ENCODE measurements at places on chromosomes 2 and 18.

- DNase-seq, result no peak
These were observed 323.0 kb downstream of the TXNL1 start for GRCh38 chr18:56315363-56315762.

GRCh38 chr2:96105994-96106715 lies 10.2 kb downstream of the ADRA2B start:
- DNase-seq, result no peak

- DNase-seq, result no peak
These were observed 127.0 kb upstream of the KLHL14 start for GRCh38 chr18:32899819-32900218.

DNA sequence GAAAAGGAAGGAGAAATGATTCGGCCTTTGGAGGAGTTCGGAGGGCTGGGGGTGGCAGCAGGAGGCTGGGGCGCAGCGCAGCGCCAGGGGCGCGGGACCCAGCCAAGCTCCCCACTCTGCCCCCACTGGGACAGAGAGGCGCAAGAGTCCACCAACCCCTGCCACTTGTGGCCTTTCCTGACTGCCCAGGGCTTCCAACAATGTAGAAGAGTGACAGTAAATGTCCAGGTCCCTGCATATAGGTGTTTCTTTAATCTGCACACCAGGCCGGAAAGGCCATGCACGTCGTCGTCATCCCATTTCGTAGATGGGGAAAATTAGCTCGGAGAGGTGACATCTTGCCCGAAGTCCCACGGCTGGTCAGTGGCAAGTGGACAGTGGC lies 96.6 kb downstream of the INHBB start:
- no peak for DNase-seq

- no peak for DNase-seq
These were observed 155.9 kb upstream of the RASGRP3 start for GRCh38 chr2:33320573-33320972.

DNA sequence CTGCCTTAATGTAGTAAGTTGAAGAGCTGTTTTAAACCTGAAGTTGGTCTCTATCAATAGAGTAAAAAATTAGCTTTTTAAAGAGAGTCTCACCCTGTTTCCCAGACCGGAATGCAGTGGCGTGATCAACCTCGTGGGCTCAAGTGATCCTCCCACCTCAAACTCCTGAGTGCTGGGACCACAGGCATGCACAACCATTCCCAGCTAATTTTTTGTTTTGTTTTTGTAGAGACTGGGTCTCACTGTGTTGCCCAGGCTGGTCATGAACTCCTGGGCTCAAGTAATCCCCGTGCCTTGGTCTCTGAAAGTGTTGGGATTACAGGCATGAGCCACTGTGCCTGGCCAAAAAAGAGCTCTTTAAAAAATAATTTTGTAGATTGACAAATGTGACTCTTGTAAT lies 40.3 kb downstream of the CRIM1 start:
- DNase-seq, result no peak

DNA sequence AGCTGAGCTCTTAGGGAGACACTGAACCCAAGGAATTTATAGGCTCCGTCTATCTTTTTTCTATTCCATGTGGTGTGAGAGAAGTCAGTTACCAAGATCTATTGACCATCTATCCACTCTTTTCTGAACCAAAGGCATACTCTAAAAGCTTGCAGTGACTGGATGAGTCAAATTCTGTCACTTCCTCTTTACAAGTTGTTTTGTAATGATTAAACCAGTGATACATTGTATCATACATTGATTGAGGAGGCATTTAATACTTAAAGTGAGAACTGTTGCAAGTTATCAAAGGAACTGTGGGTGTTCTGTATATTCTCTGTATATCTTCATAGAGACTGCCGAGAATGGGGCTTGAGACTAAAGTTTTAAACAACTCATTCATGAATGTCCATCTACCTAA lies 188.8 kb downstream of the CAMKMT start:
- DNase-seq, result no peak

DNA sequence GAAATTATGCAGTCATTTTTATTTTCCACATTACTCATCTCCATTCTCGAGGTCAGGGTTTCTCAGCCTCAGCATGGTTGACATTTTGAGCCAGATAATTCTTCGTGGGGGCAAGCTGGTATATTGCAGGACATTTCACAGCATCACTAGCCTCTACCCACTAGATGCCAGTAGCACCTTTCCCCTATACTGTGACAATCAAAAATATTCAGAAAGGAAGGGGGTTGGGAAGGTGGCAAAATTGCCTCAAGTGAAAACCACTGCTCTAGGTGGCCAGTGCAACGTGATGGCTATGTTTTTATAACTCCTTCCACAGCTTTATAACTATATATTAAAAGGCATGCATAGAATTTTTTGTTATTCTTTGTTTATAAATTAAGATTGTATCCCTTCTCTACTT lies 294.5 kb downstream of the CNTNAP5 start:
- no peak for DNase-seq

GRCh38 chr2:16151281-16151570 lies 210.9 kb downstream of the MYCN start:
- no peak for DNase-seq

GRCh38 chr18:73945130-73945792 lies 202.4 kb downstream of the FBXO15 start:
- no peak for DNase-seq

GRCh38 chr2:150051004-150051403 lies 436.5 kb downstream of the RND3 start:
- DNase-seq, result no peak

GRCh38 chr2:75336451-75336850 lies 137.1 kb upstream of the TACR1 start:
- no peak for DNase-seq

- no peak for DNase-seq
These were observed 19.9 kb upstream of the CDH19 start for GRCh38 chr18:66623821-66624220.

DNA sequence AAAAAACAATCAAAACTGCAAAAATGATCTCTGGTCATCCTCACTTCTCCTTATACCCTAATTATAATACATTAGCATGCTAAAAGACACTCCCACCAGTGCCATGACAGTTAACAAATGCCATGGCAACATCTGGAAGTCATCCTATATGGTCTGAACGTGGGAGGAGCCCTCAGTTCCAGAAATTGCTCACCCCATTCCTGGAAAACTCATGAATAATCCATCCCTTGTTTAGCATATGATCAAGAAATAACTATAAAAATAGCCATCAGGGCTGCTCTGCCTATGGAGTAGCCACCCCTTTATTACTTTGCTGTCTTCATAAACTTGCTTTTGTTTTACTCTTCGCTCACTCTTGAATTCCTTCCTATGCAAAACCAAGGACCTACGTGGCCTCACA lies 5.7 kb upstream of the C2orf80 start:
- DNase-seq, result no peak

DNA sequence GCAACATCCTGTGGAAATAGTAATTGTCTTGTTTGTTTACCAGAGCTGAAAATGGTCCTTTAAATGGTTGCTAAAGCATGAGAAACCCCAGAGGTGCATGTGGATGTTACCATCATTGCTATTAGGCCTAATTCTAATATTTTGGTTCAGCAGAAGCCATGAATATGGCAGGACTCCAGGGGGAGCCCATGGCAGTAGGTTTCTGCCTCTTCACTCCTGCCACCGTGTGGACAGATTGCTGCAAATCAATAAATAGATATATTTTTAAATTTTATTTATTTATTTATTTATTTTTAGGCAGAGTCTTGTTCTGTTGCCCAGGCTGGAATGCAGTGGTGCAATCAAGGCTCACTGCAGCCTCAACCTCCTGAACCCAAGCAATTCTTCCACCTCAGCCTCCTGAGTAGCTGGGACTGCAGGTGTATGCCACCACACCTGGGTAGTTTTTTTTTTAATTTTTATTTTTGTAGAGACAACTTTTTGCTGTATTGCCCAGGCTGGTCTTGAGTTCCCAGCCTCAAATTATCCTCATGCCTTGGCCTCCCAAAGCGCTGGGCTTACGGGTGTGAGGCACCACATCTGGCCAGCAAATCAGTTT lies 54.9 kb upstream of the CAPN13 start:
- DNase-seq, result no peak

GRCh38 chr2:182164686-182165085 lies 179.0 kb downstream of the PPP1R1C start:
- no peak for DNase-seq

DNA sequence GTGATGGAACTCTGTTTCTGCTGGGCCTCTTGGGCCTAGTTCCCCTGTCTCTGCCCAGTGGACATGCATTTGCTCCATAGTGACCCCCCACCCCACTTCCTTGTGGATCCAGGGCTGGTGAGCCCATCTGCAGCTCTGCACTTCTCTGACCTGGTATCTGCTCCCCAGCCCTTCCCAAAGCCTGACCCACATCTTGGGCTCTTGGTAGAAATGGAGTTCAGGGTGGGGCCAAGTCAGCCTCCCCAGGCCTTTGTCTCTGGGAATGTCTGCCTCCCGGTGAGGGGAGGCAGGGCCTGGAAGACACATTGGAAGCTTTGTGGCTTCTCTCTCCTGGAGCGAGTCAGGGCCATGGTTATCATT lies 6.3 kb upstream of the TRAF3IP1 start:
- DNase-seq, result no peak

GRCh38 chr2:112541315-112542122 lies 746 bp upstream of the POLR1B start:
- peak; percentile 39 for DNase-seq

Measured in stimulated activated CD8-positive, alpha-beta memory T cell treated with anti-CD3 and anti-CD28 coated beads, Interleukin-4, amount 100 ng/mL, for 1 hour (primary cell).